ENCODE measurements at places on chromosomes 16 and 17.

DNA sequence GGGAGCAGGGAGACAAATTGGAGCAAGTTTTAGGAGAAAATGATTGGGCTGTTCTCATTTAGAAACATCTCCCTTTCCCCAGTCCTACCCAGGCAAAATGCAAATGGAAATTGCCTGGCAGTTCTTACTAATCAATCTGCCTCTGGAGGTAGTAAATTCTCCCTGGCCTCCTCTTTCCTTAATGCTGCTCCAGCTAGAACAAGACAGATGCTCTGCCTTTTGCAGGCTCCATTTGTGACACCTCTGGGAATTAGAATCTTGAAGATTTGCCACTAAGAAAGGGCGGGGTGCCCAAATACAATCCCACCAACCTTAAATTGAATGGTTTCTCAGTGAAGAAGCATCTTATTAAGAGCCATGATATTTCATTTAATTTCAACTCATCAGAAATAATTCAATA, 377.7 kb upstream of the CDH11 start:
- DNase-seq, result no peak

GRCh38 chr17:10251212-10251948, 53.0 kb upstream of the GAS7 start:
- DNase-seq, result no peak

GRCh38 chr17:40312893-40313667, 4.1 kb downstream of the RARA start:
- DNase-seq, result no peak

- DNase-seq, result no peak
These were observed 9.8 kb downstream of the POLR2A start for GRCh38 chr17:7493941-7494340.

DNA sequence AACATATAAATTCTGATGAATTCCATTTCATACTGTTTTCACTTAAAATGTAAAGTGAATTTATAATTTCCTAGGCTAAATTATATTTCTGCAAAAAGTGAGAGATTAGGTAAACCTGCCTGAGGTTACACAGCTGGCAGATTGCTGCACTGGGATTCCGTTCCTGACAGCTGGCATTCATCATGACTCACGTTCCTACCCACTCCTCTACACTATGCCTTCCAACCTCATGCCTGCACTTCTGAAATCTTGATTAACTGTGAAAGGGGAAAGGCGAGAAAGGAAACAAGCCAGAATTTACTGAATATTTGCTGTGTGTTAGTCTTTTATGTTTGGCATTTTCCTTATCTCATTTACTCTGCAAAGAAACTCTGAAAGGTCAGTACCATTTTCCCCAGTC, 73.3 kb upstream of the MON1B start:
- no peak for DNase-seq

GRCh38 chr16:5715155-5715554, 617.6 kb upstream of the EEF2KMT start:
- DNase-seq, result no peak

DNA sequence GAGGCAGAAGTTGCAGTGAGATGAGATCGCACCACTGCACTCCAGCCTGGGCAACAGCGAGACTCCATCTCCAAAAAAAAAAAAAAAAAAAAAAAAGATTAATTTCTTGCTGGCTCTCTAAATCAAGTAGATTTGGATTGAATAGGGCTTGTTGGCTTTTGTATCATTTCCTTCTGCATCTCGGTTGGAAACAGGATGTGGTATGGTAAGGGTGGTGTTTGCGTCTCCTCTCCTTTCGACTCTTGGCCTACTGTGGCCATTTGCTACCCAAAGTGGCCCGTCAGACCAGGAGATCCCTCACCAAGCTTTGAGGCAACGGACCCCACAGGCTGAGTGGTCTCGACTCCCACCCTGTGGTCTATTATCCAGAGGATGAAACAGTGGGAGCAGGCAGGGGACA, 168.0 kb upstream of the IRX3 start:
- DNase-seq, result no peak

- DNase-seq, result no peak
These were observed 120.5 kb downstream of the C16orf95 start for GRCh38 chr16:87196661-87197060.

- DNase-seq, result peak; percentile 39
These were observed at the start of gene CTCF for GRCh38 chr16:67562526-67562917. Gene CTCF (plus strand): TSS chr16:67562526. CDS start chr16:67610833, 48,307 bp downstream.

DNA sequence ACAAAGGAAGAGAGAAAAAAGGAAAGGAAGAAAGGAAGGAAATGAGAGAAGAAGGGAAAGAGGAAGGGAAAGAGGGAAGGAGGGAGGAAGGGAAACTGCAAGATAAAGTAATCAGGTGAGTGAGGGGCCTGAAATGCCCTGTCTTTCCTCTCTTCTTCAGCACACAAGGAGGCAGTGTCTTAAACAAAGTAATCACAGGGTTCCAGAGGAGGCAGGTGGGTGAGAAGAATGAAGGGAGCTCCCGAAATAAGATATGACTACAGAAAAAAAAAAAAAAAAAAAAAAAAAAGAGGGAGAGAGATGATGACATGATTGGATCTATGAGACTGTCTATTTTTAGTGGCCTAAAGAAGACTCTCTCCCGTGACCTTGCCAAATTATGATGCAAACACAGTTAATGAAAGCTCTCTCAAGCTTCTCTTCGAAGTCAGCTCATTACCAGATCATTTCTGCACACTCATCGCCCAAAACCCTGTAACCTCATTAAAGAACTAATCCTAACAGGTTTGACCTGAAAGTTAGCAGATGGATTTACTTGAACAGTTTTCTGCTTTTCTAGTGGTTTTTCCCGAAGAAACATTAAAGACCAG, 53.6 kb downstream of the CDH11 start:
- DNase-seq, result no peak

GRCh38 chr17:16872351-16873173, 99.4 kb downstream of the TNFRSF13B start:
- DNase-seq, result no peak

DNA sequence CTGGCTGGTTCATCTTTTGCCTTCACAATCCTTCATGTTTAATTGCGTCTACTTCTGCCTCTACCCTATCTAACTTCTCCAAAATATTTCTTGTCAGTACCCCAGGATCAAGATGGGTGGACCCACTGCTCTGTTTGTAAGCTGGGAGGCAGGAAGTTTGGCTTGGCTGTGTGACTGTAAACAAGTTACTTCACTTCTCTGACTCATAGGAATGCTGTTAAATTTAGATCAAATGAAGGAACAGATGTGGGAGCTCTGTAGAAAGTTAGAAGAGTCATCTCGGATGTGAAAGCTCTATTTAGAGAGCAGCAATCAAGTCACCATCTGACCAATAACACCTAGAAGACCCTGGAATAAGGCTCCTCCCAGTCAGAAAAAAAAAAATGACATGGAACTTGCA, 55.2 kb upstream of the MRTFB start:
- DNase-seq, result peak; percentile 53
